AG10803 (cell line): ENCODE measurements at places on chromosomes 7 and 10.
A peak's percentile ranks its signal among the peaks of the same experiment; 100 is the strongest.

DNA sequence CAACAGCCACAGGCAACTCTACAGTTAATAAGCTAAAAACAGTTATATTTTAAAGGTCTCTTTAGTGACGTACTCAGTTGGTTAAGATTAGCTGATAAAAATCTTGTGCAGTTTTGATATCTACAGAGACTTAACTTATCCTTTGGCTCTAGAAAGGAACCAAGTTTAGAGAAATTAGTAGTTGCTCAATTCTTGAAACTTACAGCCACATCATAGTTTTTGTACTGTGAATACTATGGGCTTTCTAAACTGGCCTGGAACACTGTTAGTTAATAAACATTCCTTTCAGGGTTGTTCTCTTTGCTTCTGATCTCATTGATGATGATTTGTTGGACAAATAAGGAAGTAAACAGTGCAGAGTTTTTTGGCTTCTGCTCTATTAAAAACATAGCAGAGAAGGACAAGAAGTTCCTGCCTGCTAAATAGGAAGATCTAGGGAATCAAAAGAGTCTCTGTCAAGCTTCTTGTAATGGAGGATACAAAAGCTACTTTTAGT lies 73.1 kb downstream of the MKLN1 start:
- DNase-seq: peak; percentile 31

GRCh38 chr10:106278383-106278782 lies 886.1 kb downstream of the SORCS1 start:
- peak; percentile 11 for DNase-seq

DNA sequence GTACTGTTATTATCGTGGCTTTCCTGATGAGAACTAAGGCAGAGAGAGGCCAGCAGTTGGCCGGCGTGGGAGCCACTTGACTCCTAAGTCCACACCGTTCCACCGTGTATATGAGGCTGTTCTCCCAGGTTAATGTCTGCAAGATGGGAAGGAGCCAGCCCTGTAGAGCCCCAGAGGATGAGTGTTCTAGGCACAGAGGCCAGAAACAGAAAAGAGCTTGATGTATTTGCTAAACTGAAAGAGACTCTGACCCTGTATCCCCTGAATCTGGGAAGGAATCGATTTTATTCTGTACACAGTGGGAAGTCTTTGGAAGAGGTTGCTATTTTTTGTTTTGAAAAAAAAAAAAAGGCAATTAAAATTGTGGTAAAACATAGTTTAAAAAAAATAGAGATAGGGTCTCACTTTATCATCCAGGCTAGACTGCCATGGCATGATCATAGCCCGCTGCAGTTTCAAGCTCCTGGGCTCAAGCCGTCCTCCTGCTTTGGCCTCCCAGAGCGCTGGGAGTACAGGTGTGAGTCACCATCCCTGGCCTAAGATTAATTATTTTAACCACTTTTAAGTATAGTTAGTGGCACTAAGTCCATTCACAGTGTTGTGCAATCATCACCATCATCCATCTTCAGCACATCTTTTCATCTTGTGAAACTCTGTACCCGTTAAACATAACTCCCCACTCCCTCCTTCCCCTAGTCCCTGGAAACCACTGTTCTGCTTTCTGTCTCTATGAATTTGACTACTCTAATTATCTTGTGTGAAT lies 348.8 kb downstream of the SDK1 start:
- no peak for DNase-seq

- DNase-seq: no peak
These were observed 11.0 kb upstream of the INSIG1 start for GRCh38 chr7:155286686-155287085.

- peak; percentile 33 for DNase-seq
These were observed 14.6 kb downstream of the LRRC17 start for GRCh38 chr7:102927312-102927933.

DNA sequence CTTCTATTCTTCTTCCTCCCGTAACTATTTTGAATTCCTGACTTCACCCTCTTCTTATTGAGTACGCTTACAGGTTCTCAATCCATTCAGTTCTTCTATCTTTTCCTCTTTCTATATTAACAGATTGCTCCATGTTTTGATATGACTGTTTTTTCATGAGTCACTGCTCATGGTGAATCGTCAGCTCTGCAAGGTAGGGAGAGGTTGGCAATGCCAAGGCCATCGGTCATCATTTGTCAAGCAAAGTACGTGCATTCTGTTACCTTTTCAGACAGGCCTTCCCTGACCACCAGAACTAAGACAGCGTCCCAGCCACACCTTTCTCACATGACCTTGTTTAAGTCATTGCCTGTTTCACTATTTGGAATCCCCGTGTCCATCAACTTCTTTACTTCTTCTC lies 1001.9 kb upstream of the SORCS1 start:
- DNase-seq: no peak
